Transverse colon (tissue), 4 donors: ENCODE measurements at places on chromosomes 7 and 10. TPM values are rescaled to one million over a fixed set of nuclear protein-coding genes. Genes with fewer than 3 reads are reported as not detected.

PPP1R9A gene
- 28.1 TPM for total RNA-seq

SLC12A9 gene
- total RNA-seq, result 22.9 TPM

PARD3 gene
- total RNA-seq, result 51.6 TPM

NPC1L1 gene
- 0.48 TPM for total RNA-seq

PLAU gene
- 2.9 TPM for total RNA-seq

GRCh38 chr7:131057015-131057793 lies 270.5 kb upstream of the MKLN1 start:
- peaks cover 15% of the 10 kb centered on the region for H3K4me1 ChIP-seq
- no peak for DNase-seq
- peak overlapping the region; percentile 86 for H3K27ac ChIP-seq
- no peaks in the 10 kb centered on the region for H3K36me3 ChIP-seq
- H3K4me3 ChIP-seq, result no peak overlapping the region
- H3K27me3 ChIP-seq, result no peaks in the 10 kb centered on the region

DNA sequence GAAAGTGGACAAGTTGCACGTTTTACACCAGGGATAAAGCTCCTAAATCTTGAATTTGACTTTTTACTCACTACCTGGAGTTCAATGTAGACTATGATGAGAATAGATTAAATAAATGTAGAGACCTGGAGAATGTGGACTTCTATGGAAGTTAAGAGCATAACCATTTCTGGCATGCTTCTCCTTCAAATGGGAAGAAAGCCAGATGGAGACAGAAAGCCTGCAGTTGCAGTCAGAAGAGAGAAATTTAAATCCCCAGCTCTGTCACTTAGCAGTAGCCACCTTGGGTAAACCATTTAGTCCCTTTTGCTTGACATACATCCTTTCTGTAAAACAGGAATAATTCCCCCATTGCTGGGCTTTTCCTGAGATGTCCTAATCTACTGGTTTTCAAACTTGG lies 355.3 kb upstream of the AUTS2 start:
- H3K4me1 ChIP-seq, result no peaks in the 10 kb centered on the region
- H3K4me3 ChIP-seq, result no peak overlapping the region
- H3K27ac ChIP-seq, result no peak overlapping the region
- H3K36me3 ChIP-seq, result no peaks in the 10 kb centered on the region

- H3K36me3 ChIP-seq, result no peaks in the 10 kb centered on the region
- no peak overlapping the region for H3K4me3 ChIP-seq
- DNase-seq, result no peak
- H3K27me3 ChIP-seq, result no peaks in the 10 kb centered on the region
- H3K27ac ChIP-seq, result peak overlapping the region; percentile 76
Measured at GRCh38 chr10:12709521-12709963, 292.0 kb downstream of the CCDC3 start.

GRCh38 chr10:90079819-90080218 lies 378.4 kb downstream of the KIF20B start:
- H3K4me3 ChIP-seq, result no peak overlapping the region
- H3K36me3 ChIP-seq, result no peaks in the 10 kb centered on the region

GRCh38 chr7:97639036-97639435 lies 92.8 kb upstream of the TAC1 start:
- H3K36me3 ChIP-seq, result no peaks in the 10 kb centered on the region
- H3K4me3 ChIP-seq, result no peak overlapping the region
- no peaks in the 10 kb centered on the region for H3K4me1 ChIP-seq
- DNase-seq, result no peak
- H3K27me3 ChIP-seq, result no peaks in the 10 kb centered on the region

- H3K4me3 ChIP-seq, result no peak overlapping the region
- no peak for DNase-seq
- no peaks in the 10 kb centered on the region for H3K4me1 ChIP-seq
- no peaks in the 10 kb centered on the region for H3K27me3 ChIP-seq
- no peak overlapping the region for H3K27ac ChIP-seq
Measured at GRCh38 chr10:71302874-71303568, 16.0 kb upstream of the SLC29A3 start.

DNA sequence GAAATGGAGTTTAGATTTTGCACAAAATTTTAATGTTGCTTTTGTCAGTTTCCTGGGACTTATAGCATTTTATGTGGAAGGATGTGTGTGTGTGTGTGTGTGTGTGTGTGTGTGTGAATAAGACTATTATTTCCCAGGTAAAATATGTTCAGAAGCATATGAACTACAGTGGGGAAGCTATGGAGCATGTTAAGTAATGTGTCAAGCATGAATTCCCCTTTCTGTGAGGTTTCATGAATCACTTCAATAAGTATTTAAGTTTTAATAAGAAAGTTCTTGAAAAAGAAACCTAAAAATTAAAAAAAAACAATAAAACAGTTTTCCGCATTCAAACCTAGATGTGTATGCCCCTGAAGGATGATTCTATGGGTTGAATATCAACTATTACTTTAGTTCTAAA lies 693 bp downstream of the CREB5 start:
- DNase-seq, result no peak
- peaks cover 82% of the 10 kb centered on the region for H3K27me3 ChIP-seq

GRCh38 chr7:130356876-130357611 lies 12.4 kb downstream of the CPA5 start:
- no peaks in the 10 kb centered on the region for H3K27me3 ChIP-seq
- DNase-seq, result peak; percentile 26
- peak overlapping the region; percentile 83 for H3K27ac ChIP-seq
- H3K4me3 ChIP-seq, result no peak overlapping the region

DNA sequence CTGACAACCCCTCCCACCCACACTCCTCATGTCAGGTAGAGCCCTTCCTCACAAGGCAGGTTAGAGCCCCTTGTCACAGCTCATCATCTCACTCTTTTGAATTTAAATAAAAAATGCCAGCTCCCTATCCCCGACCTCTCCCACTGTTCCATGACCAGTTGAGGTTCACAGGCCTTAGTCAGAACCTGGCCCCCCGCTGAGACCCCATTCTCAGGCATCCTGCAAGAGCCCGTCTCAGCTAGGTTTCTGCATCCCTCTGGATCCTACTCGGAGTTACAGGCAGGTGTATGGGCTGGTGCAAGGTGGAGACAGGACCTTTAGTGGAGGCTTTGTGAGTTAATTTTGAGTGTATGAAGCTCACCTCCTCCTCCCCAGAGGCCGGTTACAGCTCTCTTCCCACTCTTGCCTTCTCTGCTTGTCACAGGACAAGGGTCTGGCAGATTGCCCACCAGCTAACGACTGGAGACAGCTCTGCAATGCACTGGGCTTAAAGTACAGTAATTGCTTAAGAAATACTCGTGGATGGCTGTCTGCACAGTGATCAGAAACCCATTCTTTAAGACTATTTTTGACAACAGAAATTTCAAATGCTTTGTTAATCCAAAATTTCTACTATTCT lies 394.9 kb upstream of the DPP6 start:
- no peaks in the 10 kb centered on the region for H3K4me1 ChIP-seq
- H3K4me3 ChIP-seq, result no peak overlapping the region
- H3K36me3 ChIP-seq, result no peaks in the 10 kb centered on the region
- no peak overlapping the region for H3K27ac ChIP-seq
